HCEC 1CT (cell line): ENCODE measurements at places on chromosomes 16 and 17.

DNA sequence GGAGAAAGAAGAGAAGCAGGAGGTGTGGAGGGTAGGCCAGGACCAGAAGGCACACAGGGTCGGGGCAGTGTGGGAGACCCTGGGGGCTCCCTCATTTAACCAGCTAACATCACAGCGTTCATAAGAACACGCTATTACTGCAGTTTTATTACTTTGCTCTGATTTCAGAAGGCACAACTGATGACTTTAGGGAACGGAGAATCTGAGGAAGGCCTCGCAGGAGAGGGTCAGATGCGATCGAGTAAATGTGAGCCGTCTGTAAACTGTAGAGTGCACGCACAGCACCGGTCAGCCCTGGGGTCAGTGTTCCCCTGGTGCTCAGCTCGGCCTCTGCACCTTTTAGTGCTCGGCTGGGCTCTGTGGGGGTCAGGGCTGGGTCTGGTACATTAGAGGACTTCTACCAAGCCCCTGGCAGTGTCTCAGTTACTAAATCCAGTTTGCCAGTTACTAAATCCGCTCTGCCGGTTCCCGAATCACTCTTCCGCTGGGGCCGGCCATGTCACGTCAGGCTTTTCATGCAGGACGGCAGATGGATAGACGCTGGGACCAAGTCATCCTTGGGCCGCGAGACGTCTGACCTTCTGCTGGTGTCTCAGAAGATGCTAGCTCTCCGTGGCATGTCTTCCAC, 325.9 kb downstream of the SEC14L1 start:
- DNase-seq: no peak

DNA sequence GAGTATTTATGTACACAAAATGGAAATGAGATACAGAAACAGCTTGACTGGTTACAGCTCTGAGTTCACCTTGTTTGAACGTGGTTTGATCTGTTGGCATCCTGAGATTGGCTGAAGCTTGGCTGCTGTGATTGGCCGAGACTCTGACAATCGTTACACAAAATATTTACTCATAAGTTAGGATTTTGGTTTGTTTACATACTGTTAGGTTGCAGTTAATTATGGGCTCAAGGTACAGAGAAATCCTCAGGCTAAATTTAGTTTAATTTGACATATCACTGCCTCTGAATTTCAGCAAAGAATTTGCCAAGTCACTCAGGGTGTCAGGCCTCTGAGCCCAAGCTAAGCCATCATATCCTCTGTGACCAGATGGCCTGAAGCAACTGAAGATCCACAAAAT, 227.3 kb downstream of the COPRS start:
- peak; percentile 1 for DNase-seq

GRCh38 chr16:879986-880385, 79.5 kb upstream of the GNG13 start:
- no peak for DNase-seq

DNA sequence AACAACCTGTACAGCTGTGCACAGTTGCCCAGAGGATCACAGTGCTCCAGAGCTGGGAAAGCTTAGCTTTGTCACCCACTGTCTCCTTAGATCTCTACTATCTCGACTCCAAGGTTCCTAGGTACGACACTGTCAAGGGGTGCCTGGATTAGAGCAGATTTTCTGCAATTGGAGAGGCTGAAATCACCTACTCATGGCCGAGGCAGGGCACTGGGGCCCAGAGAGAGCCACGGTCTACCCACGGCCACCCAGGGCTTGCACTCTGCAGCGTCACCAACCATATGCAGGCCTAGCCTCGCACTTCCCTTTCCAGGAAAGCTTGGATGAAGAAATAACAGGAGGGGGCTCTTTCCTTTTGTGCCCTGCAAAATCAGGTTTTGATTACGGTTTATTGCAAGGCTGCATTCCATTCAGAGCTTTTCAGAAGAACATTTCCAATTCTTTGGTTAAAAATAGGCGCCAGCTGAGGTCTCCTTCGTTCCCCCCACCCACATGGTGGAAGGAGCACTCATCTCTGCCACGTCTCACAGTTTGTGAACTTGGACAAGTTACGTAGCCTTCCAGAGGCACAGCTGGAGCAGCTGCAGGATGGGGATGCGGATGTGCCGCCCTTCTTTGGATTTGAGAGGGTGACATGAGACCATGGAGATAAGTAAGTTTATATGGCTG, 80.0 kb downstream of the IRX5 start:
- DNase-seq: no peak

DNA sequence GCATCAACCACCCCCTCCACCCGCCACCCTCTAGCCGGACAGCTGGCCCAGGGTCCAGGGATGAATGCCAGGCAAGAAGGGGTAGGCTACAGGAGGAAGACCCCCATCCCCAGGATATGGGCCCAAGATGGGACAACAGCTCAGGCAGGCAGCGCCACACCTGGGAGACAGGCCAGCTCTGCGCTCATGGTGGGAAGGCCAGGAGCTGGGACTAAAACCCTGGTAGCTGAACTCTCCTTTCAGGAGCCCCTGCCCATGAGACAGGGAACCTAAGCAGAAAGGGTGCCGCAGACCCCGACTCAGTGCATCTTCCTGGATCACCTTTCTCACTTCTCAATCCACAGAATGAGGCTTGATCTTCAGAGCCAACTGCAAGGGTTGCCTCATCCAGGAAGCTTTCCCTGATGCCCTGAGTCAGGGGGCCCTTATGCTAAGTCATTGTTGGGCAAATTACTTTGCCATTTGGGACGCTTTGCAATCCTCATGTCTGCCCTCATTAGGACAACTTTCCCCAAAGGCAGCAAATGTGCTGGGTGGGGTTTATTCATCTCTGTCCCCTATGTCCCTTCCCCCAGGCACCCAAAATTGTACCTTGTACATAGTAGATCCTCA, 9.0 kb downstream of the ZDHHC1 start:
- DNase-seq: no peak

DNA sequence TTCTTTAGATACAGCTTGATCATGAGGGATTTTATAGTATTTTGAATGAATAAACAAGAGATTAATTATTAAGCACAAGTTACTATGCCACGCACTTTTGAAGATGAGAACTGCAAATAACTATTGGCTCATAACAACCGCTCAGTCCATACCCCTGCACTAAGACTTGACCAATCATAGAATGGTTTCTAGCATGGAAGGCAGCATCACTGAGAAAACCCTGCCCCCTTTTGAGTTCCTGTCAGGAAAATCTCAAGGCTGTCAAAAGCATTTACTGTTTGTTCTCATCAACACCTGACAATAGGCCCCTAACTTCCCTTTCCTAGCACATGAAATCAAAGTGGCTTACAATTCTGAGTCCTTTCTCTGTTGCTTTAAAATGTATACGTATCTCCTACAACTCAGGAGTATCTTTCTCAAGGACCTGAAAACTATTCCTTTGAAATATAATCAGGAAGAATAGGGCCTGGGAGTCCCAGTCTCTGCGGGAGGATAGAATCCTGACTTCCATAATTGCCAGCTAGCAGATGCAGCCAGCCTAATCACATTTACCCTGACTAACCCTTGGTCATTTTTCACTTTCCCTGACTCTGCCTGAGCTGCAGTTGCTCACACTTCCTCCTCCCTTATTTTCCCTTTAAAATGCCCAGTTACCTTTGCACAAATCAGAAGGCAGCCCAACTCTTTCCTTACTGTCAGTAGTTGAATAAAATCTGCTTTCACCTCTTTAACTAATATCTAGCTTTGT, 9.1 kb upstream of the MMD start:
- DNase-seq: peak; percentile 20

DNA sequence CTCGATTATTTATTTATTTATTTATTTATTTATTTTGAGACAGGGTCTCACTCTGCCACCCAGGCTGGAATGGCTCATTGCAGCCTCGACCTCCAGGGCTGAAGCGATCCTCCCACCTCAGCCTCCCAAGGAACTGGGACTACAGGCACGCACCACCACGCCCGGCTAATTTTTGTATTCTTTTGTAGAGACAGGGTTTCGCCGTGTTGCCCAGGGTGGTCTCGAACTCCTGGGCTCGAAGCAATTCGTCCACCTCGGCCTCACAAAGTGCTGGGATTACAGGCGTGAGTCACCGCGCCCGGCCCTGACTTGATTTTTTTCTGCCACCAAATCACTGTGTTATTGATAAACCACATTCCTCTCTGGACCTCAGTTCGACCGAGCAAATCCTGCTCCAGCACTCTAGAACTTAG, 758 bp upstream of the RPL23A start:
- DNase-seq: no peak

- DNase-seq: no peak
Observed at GRCh38 chr17:8109661-8110455, 8.5 kb downstream of the ALOXE3 start.

GRCh38 chr16:14668556-14669223, 25.4 kb downstream of the PLA2G10 start:
- DNase-seq: no peak

- DNase-seq: no peak
Observed at GRCh38 chr16:84561291-84561690, 56.6 kb downstream of the COTL1 start.

DNA sequence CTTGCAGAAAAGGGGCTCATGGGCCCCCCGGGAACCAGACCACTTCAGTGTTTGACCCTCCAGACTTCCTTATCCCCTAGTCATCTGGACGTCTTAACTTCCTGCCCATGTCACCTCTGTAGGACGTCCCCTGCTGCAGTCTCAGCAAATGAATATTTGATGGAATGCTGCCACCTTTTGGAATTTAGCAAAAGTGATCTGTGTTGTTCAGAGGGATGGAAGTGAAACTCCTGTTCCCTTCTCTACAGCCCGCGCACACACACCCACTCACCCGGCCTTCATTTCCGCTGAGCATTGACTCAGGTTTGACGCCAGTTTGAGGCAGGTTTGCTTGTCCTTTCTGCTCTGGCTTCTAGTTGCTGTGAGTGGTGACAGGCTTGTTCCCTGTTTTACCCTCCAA, 507.2 kb upstream of the EEF2KMT start:
- DNase-seq: no peak

DNA sequence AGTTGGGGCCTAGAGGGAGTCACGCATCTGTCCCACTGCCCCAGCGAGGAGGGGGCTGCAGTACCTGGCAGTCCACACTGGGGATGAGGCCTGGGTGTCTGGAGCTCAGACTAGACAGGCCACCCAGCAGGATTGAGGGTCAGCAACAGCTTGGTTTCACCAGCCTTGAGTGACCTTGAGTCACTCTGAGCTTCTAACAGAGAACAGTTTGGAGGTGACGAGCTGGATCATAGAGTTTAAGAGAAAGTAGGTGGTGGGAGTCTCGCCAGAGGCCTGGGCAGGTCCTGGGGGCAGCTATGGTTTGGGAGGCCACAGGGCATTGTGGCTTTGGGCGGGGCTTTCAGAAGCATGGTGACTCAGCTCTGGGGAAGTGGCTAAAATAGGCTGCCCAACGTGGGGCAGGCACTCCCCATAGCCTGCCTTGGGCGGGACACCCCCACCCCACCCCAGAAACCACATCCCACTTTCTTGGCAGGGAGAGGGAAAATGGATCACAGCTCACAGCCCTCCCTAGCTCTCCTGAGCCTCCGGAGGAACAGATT, 20.5 kb downstream of the CDC42EP4 start:
- peak; percentile 91 for DNase-seq

DNA sequence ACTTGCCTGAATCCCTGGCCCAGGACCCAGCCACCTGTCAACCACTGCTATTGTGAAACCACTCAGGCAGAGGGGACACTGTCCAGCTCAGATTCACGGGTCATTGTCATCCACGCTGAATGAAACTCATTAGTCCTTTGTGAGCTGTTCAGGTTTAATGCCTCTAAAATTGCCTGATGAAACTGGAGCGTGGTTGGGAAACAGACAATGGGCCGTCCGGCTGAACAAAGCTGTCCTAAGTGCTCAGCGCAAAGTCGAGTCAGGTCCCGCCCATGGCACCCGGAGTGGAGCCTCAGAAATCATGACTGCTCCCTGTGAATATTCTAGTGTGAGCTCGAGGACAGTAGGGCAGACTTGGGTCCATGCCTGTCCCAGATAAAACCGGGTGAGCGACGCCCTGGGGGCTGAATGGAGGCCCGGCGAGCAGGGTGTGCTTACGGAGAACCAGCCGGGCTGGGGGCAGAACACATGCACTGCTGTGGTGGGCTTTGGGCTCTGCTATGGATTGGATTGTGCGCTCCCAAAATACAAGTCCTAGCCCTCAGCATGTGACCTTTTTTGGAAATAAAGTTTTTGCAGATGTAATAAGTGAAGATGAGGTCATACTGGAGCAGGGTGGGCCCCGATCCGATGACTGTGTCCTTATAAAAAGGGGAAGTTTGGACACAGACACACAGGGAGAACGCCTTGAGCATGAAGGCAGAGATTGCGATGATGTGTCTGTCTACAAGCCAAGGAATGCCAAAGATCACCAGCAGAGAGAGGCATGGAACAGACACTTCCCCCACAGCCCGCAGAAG, 12.9 kb upstream of the CMIP start:
- peak; percentile 50 for DNase-seq

DNA sequence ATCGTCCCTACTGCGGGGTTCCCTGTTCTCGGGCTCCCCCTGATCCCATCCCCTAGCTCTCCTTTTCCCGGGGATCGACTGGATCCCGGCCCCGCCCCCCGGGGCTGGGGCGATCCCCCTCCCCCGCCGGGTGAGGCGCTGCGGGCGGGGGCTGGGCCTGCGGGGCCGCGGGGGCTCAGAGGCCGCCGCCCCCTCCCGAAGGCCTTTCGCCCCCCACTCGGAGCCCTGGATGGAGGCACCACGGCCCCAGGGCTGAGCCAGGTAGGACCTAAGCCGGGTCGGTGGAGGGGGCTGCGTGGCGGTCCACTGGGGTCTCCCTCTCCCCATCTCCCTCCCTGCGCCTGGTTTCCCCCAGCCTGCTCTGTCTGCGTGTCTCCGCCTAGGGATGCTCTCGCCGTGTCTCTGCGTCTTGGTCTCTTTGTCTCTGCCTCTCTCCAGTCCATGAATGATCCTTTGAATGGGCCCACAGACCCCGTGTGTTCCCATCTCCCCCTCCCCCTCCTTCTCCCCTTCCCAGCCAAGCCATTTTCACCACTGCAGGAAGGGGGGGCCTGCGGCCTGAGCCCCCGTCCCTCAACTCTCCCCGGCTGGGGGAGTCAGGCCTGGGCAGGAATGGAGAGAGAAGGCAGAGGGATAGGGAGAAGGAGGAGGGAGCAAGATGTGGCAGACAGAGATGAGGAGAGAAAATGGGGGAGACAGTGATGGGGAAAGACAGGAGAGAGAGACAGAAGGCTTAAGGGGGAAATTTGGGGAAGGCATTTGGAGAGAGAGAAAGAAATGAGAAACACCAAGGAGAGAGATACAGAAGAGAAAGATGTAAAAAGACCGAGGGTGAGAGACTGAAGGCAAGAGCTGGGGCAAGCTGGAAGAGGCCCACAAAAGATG, 1.7 kb upstream of the TMEM256 start:
- DNase-seq: no peak

DNA sequence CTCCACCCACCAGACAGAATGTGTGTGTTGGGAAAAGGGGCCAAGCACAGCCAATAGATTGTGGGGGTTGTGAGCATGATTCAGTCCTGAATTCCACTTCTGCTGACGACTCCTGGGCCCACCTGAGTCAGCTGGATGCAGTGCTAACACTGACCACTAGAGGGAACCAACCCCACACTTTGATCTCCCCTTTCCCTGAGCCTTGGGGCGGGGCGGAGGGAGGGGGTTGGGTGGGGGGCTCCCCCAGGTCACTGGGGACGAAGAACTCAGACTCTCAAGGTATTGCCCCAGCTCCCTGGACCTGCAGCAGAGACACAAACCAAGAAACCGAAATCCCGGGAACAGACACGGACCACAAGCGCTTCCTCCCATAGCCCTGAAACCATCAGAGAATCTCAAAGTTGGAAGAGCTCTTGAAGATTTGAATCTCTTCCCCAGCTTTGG, 621 bp upstream of the CSHL1 start:
- no peak for DNase-seq

GRCh38 chr17:7839190-7839875, 5.3 kb downstream of the KDM6B start:
- no peak for DNase-seq

GRCh38 chr16:11389083-11389482, 43.8 kb downstream of the RMI2 start:
- DNase-seq: no peak
